ENCODE measurements at places on chromosomes 5 and 9.

DNA sequence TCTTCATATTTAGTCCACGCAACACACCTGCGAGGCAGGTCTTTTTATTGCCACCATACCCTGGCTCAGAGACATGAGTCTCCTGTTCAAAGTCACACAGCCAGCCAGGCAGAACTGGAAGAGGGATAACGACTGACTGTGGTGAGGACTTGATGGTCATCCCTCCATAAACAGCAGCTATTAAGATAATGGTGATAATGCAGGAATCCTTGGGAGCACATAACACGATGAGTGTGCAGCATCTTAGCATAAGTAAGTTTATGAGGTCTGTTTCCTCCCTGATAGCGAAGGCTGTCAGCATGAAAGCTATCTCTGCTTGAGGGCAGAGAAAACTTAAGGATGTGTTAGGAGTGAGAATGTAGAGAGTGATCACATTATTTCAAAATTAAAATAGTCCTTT, 30.9 kb downstream of the KCTD16 start:
- DNase-seq, result no peak
- H3K27me3 ChIP-seq, result peaks cover 1% of the 10 kb centered on the region
- no peak overlapping the region for H3K4me3 ChIP-seq

GRCh38 chr9:4833781-4834560, 41.2 kb downstream of the RCL1 start:
- H3K4me1 ChIP-seq, result peaks cover 30% of the 10 kb centered on the region
- H3K4me3 ChIP-seq, result no peak overlapping the region
- peak overlapping the region; percentile 39 for H3K27ac ChIP-seq
- no peaks in the 10 kb centered on the region for H3K36me3 ChIP-seq
- no peaks in the 10 kb centered on the region for H3K27me3 ChIP-seq

DNA sequence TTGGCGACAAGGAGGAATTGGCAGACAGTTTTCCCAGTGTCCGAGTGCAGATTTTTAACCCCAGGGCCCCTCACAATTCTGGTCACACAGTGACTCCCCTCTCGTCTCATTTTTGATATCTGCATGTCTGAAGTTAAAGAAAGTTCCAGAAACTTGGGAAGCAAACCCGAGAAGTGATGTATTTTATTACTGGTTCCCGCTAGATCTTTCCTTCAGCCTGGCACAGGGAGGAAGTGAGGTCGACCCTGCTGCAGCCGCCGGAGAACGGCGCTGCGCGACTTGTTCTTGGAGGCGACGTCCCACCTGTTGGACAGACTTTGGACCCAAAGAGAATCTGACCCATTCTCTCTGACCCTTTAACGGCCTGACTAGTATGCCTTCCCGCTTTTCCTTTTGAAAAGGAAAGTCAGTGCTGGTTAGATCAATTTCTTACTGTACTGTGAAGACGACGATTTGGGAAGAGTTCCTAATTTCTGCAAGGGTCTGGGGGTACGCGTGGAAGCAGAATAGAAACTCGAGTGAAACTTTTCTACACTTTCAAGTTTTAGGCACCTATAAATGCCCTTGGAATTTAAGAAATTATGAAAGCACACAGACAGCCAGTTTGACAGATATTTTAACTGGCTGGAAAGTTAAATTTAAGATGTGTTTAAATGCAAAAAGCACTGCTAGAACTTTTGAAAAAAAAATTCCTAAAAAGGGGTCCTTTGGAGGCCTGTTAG, 744 bp downstream of the OTULIN start:
- DNase-seq, result no peak
- H3K4me3 ChIP-seq, result peak overlapping the region; percentile 81
- H3K36me3 ChIP-seq, result no peaks in the 10 kb centered on the region
- peaks cover 12% of the 10 kb centered on the region for H3K4me1 ChIP-seq
- peak overlapping the region; percentile 91 for H3K27ac ChIP-seq

- no peaks in the 10 kb centered on the region for H3K4me1 ChIP-seq
- H3K36me3 ChIP-seq, result no peaks in the 10 kb centered on the region
- no peaks in the 10 kb centered on the region for H3K27me3 ChIP-seq
- no peak overlapping the region for H3K4me3 ChIP-seq
- DNase-seq, result peak; percentile 14
- H3K27ac ChIP-seq, result no peak overlapping the region
Observed at GRCh38 chr5:122665051-122665450, 109.8 kb upstream of the SNX2 start.

DNA sequence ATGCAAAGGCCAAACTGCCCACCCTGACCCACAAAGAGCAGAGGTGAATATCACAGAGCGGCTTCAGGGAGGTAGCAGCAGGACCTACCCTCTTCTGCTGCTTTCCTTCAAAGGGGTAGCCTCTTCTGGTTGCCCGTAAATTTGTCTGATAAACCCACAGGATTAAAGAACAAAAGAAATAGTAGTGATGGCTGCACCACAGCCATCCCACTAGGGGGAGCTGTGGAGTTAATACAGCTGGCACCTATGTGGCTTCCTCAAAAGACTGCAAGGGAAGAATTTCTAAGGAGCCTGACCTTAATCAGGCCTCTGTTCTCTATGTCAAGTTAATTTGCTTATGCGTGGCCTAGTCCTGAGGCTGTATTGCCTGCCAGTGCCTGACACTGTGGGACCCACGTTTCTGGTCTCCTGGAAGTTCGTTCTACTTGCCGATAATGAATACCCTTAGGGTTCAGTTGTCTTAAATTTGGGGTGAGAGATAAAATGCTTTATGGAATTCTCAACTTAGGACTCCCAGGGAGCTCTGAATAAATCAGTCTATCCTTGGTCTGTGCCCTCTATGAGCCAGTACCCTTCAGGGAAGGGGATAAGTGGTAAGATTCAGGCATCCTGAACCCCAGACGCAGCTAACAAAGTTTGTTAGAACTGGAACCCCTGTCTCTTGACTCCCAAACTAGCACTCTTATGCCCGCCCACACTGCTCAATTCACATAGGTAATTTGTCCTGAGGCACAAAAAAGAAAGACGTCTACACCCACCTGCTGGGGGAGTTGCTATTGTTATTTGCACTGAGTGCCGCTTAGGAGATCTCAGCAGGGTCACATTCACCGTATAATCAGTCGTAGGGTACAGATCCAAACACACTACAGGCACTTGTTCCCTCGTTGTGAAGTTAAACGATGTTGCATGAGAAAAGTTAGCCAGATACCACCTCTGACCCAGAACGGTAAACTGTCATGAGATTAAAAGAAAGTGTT, 77.1 kb downstream of the SUSD1 start:
- no peak overlapping the region for H3K27ac ChIP-seq
- no peaks in the 10 kb centered on the region for H3K36me3 ChIP-seq
- peak; percentile 81 for DNase-seq
- no peaks in the 10 kb centered on the region for H3K27me3 ChIP-seq
- no peaks in the 10 kb centered on the region for H3K4me1 ChIP-seq

GRCh38 chr5:26553079-26553478, 485.3 kb downstream of the CDH9 start:
- no peak overlapping the region for H3K27ac ChIP-seq
- no peak overlapping the region for H3K4me3 ChIP-seq
- DNase-seq, result peak; percentile 56
- H3K27me3 ChIP-seq, result no peaks in the 10 kb centered on the region
